Stimulated activated CD4-positive, alpha-beta T cell treated with anti-CD3 and anti-CD28 coated beads, TNF-alpha, amount 100 ng/mL, for 24 hours (primary cell): ENCODE measurements at places on chromosomes 5 and 9.

DNA sequence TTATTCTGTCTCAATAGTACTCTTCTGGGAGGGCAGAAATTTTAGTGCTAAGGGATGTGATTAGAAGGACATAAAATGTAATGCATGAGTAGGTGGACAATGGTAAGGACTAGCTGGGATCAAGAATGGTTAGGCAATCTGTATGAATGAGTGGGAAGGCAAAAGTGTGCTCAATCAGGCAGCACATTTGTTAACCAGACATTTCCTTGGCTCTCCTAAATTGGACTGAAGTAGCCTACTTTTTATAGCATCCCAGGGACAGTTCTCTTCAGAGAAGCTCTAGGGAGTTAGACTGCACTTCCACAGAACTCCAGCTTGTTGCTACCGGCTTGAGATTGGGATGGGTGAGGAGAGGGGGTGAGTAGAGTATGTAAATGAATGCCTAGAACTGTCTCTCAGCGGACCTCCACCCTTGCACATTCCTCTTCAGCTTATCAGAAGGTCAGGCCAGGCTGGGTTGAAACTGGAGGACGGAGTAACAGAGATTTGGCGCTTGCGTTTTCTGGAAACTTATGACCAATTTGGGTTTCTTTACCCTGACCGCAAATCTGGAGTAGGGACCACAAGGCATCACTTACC is 19.0 kb upstream of the ARL14EPL start:
- DNase-seq: no peak

DNA sequence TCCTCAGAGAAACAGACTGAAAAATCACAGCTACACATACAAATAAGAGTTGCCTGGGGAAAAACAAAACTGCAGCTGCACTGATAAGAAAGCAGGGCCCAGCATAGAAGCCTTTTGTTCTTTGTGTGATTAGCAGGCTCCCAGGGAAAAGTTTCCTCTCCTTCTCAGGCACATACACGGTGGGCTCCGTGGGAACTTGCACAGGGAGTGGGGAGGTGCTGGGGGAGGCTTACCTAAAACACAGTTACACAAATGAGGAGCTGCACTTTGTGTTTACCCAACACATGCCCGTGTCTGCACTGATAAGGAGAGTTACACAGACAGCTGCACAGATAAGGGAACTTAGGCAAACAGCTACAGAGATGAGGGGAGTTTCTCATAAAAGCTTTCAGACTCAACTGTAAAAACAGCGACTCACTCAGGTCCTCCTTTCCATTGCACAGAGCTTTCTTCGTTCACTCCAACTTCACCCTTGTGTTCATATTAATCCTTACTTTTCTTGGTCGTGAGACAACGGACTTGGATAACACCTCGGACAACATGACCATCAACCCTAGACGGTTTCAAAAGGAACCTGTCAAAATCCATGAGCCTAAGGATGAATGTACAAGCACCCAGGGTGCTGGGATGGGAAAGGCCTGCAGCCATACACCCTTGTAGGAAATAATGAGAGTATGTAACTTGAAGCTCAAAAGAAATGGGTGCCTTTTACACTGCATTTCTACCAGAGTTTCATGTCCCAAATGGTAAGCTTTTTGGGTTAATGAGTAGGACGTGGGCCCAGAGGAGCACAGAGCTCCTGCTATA is 50.8 kb downstream of the SERINC5 start:
- DNase-seq: no peak

- no peak for DNase-seq
Measured at GRCh38 chr5:43482490-43483297, 971 bp downstream of the TMEM267 start.

DNA sequence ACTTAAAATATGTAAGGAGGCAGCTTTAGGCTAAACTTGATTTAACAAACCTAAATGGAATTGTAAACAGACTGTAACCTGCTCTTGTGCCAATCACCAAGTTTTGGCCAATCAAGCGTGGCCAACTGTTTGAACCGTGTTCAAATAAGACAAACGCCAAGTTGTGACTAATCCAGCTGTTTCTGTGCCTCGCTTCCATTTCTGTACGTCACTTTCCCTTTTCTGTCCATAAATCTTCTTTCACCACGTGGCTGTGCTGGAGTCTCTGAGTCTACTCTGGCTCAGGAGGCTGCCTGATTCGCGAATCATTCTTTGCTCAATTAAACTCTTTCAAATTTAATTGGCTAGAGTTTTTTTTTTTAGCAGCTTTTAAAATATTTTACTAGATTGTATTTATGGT is 71.3 kb downstream of the LIX1 start:
- no peak for DNase-seq

DNA sequence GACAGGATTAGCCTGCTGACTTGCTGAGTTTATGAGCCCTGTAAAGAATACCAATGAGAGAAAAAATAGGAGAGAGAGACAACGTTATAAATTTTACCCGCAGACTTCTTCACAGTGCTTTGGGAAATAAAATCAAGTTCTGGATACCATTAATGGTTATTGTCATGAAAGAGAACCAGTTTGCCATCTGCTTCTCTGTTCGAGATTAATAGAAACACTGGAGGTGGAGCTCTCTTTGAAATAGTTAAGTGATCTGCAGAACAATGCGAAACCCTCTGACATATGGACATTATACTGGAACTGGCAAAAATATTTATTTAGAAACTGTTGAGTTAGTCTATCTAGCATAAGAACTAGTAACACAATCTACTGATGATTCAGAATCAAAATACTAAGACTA is 500.7 kb downstream of the CDH12 start:
- DNase-seq: no peak

- no peak for DNase-seq
Measured at GRCh38 chr5:163565492-163565891, 60.1 kb downstream of the MAT2B start.

- no peak for DNase-seq
Measured at GRCh38 chr5:101976933-101977332, 319.2 kb downstream of the SLCO4C1 start.

GRCh38 chr9:130869250-130869649 is 27.4 kb downstream of the QRFP start:
- no peak for DNase-seq

DNA sequence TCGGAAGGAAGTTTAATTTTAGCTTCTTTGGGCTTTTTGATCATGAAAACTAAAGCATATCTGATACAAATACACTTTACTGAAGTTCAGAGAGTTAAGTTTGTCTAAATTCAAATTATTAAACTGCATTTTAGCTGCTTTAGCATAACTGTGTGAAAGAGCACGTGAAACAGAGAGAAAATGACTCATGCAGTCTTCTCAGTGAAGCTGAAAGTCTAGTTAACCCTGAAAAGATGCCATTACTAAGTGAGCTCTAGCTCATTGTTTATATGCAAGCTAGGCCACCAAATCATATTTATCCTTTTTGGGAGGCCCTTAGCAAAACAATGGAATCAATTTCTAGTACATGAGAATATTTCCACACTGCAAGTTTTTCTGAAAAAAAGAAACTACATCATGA is 27.6 kb downstream of the TPD52L3 start:
- no peak for DNase-seq

- no peak for DNase-seq
Measured at GRCh38 chr9:4530375-4530774, 40.1 kb downstream of the SLC1A1 start.

- DNase-seq: no peak
Measured at GRCh38 chr5:143536364-143536763, 132.9 kb upstream of the NR3C1 start.

GRCh38 chr5:142678529-142678928 is 7.4 kb downstream of the FGF1 start:
- DNase-seq: no peak

DNA sequence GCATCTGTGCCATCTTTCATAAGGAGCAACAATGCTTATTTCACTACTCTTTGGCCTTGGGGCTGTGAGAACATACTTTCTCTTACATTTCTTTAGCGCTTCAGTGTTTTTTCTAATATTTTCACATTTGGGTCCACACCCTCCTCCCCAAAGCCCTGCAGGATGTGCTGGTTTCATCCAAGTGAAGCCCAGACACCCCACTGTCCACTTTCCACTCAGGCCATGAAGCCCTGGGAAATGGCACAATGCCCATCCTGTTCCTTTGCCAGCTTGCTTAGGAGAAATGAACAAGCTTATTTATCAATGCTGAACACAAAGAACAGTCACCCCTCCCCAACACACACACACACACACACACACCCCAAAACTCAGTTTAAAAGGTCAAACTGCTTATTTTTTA is 17.3 kb upstream of the TMOD1 start:
- DNase-seq: no peak

DNA sequence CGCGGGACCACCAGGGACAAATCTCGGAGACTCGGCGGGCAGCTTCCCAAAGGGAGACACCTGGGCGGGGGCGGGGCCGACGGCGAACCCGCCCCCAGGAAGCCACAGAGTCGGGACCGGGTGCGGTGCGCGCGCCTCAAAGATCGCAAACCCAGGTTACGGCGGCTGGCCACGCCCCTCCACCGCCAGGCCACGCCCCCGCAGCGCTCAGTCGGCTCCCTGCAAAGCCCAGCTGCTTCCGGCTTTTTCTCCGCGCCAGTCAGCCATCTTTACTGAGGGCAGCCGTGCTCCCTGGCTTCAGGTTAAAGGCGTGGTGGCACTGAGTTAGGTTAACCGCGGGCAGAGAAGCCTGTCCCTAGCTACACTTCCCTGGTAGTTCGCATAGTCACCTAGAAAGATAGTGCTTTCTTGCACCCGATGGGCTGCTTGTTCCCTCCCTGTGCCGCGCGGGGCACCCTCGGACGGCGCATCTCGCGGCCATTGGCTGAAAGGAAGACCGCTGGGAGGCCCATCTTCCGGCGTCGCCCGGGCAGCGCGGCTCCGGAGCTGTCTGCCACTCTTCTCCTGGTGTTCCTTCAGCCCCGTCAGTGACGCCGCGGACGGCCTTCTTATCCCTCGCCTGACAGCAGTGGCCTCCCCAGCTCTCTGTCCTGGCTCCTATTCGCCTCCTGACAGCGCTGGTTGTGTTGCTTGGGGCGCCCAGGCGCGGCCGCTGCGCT is at the start of gene TBC1D2:
Gene TBC1D2 (minus strand): TSS at position 72 of the 719 bp plus-strand sequence. CDS start 108 bp downstream, outside the sequence.
- peak; percentile 97 for DNase-seq

GRCh38 chr5:33576726-33577590 is 136.2 kb downstream of the TARS1 start:
- DNase-seq: no peak

GRCh38 chr5:168934169-168934568 is 355.0 kb upstream of the PANK3 start:
- DNase-seq: no peak

- no peak for DNase-seq
Measured at GRCh38 chr5:67244345-67244793, 47.8 kb upstream of the CD180 start.

- no peak for DNase-seq
Measured at GRCh38 chr9:33860200-33860871, 43.4 kb downstream of the UBE2R2 start.

DNA sequence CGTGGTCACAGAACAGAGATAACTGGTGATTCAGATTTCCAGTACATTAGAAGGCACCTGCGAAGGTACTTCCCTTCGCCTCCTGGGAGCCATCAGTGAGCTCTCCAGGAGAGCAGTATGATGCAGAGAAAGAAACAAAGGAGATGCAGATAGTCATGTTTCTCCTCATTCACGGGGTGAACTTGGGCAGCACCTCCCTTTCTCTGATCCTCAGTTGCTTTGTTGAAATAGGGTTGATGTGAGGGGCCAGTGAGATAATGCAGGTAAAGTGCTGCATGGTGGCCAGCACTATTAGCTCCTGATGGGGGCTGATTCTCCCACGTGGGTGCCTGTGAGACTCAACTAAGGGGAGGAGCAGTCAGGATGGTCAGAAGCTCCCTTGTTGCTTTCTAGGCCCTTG is 46.6 kb upstream of the ZNF169 start:
- no peak for DNase-seq

DNA sequence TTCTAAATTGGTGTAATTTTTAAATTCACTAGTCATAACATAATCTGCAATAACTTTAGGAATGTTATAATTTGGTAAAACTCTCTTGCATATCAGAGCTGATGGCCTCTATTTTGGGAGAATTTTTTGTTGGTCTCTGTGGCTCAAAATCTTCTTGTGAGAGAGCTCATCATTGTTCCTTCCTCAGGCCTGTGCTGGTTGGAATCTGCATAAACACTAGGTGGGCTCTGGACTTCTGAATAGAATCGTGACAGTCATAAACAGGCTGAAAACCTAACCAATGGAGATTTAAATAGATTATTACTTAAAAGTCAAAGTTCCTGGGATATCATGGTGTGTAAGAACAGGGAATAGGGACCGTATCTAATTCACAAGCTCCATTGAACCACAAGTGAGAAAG is 1129.6 kb downstream of the CDH12 start:
- no peak for DNase-seq

- no peak for DNase-seq
Measured at GRCh38 chr9:69671311-69671878, 776 bp downstream of the APBA1 start.

DNA sequence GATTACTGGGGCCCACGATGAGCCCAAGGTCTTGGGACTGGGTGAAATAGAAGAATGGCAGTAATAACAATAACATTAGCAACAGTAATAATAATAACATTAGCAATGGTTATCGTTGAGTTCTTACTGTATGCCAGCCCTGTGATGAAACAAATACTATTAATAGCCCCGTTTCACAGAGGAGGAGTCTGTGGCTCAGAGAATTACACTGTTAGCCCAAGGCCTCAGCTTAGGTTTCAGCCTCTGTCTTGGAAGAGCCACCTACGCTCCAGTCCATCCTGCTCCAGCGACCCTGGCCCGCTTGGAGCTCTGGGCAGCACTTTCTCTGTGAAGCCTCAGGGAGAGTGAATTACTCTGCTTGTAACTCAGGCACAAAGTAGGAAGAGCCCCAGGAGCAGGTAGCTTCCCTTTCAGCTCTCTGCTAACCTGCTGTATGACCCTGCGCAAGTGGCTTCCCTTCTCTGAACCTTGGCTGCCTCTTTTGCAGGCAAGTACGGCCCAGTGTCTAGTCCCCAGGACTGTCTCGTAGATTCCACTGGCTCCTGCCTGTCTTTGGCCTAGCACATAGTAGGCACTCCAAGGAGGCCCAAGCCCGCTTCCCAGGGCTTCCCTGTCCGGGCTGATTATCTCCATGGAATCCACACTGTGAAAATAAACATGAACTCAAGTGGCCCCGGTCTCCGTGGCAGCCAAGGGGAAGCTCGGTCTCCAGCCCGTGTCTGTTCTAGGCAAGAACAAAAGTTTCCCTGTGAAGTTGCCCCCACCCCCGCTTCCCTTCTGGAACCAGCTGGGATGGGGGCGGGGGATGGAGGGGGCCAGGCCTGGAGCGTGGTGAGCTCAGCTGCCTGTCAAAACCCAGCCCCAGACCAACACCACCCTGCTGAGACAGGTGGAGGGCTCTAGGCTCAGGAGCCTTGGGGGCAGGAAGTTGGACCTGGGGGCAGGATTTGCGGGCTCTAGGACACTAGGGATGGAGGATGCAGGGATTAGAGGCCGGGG is 26.2 kb upstream of the LMX1B start:
- DNase-seq: no peak

DNA sequence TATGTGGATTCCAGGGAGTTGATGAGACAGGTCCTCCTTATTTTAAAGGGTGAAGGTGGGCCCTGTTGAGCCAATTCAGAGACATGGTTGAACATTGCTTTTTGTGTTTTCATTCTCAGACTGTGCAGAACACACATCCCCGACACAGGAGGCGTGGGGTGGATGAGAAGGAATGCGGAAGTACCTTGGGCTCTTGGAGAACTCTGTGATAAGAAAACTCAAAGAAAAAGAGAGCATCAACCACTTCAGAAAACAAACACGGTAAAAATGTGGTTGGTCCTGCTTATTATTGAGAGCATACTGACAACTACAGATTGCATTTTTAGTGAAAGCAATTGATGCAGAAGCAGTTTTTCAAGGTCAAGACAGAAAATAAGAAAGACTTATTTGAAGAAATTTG is 659.8 kb downstream of the IRX1 start:
- DNase-seq: no peak

- peak; percentile 9 for DNase-seq
Measured at GRCh38 chr5:103224118-103224893, 34.3 kb upstream of the MACIR start.

GRCh38 chr5:54547711-54548250 is 30.2 kb downstream of the SNX18 start:
- DNase-seq: no peak
